ENCODE measurements at places on chromosomes 4 and X.
A peak's percentile ranks its signal among the peaks of the same experiment; 100 is the strongest.

- DNase-seq: no peak
Measured at GRCh38 chr4:140268186-140268841, 105.1 kb upstream of the SCOC start.

GRCh38 chr4:100707786-100708185, 190.0 kb upstream of the EMCN start:
- peak; percentile 1 for DNase-seq

GRCh38 chrX:20530406-20530921, 263.8 kb upstream of the RPS6KA3 start:
- peak; percentile 61 for DNase-seq

DNA sequence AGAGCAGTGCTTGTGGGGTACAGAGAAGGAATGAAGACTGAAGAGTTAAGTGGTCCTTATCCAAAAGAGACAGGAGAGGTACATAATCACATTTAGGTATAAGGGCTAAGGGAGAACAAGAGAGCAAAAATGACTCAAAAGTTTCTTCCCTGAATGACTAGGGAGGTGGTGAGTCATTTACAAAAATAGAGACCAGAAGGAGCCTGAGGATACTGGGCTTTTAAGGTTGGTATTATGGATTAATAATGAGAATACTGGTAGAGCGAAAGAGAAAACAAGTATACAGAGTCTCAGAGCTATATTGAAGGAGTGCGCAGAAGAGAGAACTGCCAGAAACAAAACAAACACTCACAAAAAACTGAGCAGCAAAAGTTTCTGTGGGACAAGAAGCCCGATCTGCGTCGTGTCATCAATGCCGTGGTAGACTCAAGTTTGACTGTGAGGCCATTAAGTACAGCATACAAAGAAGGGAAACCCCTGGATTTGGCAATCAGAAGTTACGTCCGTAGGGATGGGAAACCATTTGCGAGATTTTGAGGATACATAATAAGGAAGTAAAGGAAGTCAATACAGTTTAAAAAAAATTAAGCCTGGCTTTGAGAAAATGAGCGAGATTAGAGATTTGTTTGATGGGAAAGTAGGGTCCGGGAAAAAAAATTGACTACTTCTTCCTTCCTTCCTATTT, 129.1 kb upstream of the STIM2 start:
- no peak for DNase-seq

- DNase-seq: no peak
Measured at GRCh38 chr4:19317377-19317776, 934.3 kb upstream of the SLIT2 start.

DNA sequence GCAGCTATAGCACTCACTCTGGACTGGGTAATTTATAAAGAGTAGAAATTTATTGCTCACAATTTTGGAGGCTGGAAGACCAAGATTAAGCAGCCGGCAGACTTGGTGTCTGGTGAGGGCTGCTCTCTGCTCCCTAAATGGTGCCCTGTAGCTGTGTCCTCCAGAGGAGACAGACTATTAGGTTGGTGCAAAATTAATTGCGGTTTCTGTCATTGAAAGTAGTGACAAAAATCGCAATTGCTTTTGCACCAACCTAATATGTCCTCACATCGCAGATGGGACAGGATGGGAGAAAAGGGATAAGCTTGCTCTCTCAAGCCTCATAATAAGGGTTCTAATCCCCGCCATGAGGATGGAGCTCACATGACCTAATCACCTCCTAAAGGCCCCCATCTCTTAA, 258.1 kb upstream of the VCX3A start:
- no peak for DNase-seq

DNA sequence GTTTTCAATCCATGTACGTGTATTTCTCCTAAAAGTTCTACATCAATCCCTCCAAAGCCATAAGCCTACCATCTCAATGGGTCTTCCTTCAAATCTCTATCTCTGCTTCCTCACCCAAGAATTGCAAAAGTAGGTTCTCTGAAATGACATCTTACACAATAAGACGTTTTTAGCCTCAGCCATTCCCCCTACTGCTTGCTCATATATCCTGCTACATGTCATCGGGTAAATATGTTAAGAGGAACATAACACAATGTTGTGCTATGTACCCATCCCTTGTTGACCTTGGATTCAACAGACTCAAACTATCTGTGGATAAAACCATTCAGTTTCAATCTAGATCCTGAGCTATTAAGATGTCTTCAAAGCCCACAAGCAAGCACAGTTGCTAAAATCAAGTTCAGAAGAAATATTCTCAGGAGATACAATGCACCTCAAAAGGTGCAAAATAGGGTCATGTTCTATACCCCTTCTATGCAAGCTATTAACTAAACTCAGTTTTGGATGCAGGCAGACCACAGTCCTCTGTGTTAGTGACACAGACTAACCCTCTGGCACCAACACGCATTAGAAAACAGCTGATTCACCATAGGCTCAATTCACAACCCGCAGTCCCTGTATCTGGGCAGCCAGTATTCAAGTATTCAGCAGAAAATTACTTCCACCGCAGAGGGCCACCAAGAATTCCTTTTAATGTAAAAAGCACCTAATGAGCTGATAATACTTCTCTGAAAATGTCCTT, 56.8 kb downstream of the CD99L2 start:
- peak; percentile 50 for DNase-seq

- DNase-seq: no peak
Measured at GRCh38 chrX:8037593-8038348, 110.6 kb upstream of the PNPLA4 start.
